ENCODE measurements at places on chromosomes 5 and 9.
A peak's percentile ranks its signal among the peaks of the same experiment; 100 is the strongest.

- no peak for DNase-seq
Measured at GRCh38 chr9:127395497-127396252, 1.3 kb upstream of the SLC2A8 start.

- DNase-seq, result peak; percentile 61
Measured at GRCh38 chr5:16550316-16550952, 66.4 kb downstream of the RETREG1 start.

DNA sequence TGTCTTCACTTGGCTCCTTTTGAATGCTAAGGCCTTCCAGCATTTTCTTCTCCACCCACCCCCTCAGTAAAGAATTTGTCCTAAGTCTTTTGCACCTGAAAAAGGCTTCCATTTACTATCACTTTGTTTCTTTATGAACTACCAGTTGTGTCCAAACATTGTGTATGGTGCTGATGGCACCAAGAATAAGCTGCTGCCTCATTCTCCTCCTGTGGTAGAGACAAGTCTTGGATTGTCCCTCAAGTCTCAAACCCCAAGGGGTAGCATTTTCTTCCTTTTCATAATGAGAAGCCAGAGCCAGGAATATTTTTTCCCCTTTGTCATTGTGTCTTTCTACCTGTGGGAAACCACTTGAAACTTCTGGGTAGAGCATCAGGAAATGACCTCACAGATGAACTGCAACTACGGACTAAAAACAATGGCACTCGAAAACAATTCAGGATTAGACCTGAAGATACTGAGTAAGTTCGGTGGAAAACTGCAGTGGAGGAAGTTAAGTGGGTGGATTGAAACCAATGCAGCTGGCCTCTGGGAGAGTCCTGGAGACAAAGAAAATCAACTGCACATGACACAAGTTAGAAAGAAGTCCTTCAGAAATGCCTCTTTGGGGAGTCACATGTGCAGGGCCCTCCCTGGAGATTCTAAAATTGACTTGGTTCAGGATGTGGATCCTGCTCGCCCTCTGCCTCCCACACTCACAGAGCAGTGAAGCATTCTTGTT is 80.5 kb downstream of the SH3RF2 start:
- DNase-seq, result no peak

- no peak for DNase-seq
Measured at GRCh38 chr5:139064613-139065012, 133.6 kb downstream of the SIL1 start.

DNA sequence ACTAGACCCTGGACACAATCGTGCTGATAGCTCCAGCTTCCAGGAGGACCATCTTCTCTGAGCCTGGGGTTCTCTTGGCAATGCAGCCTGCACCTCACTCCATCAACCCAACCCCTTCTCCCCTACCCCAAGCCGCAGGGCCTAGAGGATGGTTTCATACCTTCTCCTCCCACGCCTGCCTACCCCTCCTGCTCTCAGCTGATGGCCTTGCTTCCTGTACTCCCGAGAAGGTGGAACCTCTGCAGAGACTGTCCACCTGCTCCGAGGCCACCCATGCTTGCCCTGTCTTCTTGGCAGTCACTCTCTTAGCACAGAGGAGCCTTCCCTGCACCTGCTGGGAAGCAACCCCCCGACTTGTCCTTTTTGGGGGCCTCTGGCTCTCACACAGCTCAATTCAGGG is 241.9 kb downstream of the IRX2 start:
- no peak for DNase-seq

- DNase-seq, result no peak
Measured at GRCh38 chr5:171474230-171474813, 54.9 kb downstream of the FGF18 start.
